ENCODE measurements at places on chromosomes 16 and 17.

- no peak for DNase-seq
These were observed 5.6 kb downstream of the CASKIN2 start for GRCh38 chr17:75509528-75510258.

GRCh38 chr16:4846503-4846900 is 586 bp downstream of the GLYR1 start:
- DNase-seq, result no peak

- no peak for DNase-seq
These were observed at the start of gene TRPV2 for GRCh38 chr17:16415031-16415924. Gene TRPV2, plus strand, starts transcription at chr17:16415571. Its CDS starts 2,098 bp downstream, at chr17:16417669.

DNA sequence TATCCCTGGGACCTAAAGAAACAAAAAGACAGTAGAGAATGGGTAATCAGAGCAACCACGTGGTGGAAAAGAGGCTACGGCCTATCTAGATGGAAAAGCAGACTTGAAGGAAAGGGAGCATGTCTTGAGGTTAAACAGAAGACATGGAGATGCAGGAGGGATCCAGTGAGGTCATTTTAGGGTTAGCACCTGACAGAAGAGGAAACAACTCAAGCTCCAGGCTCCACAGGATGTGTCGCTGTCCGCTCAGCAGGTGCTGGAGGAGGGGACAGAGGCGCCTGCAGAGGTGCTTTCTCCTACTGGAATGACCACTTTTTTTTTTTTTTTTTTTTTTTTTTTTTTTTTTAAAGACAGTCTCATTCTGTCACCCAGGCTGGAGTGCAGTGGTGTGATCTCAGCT is 47.5 kb upstream of the CLEC3A start:
- DNase-seq, result no peak

DNA sequence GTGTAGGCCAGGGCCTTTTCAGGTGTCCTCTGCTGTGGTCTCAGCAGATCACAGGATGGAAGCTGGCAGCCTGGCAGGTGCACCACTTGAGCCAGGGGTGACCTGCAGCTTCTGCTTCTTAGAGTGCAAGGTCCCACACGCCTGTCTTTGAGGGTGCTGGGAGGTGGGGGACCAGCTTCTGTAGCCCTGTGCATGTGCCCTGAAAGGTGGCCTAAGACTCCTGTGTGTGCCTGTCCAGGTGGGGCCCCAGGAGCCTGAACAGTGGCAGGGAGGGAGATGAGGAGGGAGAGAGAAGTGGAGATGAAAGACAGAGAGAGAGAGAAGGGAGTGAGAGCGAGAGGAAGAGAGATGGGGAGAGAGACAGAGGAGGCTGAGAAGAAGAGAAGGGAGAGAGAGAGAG is 46.2 kb downstream of the LGALS9 start:
- no peak for DNase-seq

DNA sequence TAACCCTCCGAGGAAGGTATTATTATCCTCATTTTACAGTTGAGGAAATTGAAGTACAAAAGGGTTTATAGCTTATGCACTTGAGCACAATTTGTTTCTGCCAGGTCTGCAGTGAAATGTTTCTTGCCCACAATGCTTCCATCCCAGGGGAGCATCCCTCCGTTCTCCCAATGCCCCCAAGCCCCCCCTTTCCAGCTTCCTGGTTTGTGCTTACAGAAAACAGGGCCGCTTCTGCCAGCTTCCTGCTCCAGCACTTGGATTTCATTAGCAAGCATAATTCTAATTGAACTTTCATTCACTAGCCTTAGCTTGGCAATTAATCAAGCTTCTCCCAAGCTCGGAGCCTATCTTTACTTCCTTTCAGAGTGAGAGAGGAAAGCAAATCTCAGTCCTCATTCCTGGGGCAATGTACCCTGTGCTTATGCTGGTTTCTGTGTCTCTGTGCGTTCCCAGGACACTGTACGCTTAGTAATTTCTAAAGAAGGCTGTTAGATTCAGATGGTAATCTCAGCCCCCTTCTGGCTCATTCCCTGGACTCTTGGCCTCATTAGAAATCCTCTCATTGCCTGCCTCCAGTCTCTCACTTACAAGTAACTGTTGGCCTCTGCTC is 141.6 kb downstream of the HS3ST2 start:
- no peak for DNase-seq

DNA sequence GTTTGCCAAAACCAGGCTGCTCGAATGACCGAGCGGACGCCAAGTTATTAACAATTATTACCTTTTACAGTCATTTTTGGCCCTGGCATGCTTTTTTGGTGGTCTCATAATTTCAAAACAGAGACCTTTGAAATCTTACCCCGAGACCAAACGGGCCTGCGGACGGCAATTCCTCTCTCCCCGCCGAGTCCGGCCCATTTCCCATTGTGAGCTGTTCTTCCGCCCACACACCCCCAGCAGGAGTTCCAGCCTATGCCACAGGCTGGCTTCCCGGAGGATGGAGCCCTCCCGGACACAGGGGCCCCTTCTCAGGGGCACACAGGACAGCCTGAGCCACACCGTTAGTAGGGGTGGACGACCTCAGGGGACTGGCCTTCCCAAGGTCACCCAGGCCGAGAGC is 130.7 kb downstream of the C16orf95 start:
- no peak for DNase-seq

DNA sequence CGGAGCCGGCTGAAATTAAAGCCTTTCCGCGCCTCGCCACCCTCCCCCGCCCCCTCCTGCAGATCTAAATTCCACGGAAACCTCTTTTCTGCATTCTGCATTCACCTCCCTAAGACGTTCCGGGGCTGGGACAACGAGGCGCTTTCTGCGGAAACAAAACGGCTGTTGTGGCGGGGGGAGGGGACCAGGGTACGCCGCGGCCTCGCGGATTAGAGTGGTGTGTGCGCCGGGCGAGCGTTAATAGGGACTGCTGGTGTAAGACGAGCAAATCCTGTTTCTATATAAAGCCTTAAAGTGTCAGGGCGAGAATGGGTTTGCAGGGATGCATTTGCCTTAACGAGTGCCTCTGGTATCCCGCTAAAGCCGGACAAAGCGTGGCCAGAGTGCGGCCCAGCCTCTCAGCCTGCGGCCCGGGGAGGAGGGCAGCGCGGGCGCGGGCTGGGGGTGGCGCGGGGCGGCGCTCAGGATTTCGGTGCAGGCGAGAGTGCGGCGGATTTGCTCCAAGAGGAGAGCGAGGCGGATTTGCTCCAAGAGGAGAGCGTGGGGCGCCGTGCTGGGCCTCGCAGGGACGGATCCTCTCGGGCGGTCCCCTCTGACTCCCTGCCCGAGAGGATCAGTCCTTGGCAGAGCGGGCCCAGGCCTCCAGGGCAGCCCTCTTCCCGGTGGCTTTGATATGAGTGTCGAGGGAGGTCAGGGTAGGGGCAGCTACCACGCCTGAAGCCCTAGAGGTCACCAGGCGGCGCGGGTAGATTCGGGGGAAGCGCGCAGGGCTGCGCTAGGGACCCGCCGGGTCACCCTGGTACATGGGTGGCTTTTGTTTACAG is 5.1 kb downstream of the BAHCC1 start:
- no peak for DNase-seq

GRCh38 chr16:79754501-79754900 is 154.0 kb upstream of the MAF start:
- DNase-seq, result no peak

GRCh38 chr17:76738468-76738850 is 540 bp downstream of the MFSD11 start:
- DNase-seq, result no peak

DNA sequence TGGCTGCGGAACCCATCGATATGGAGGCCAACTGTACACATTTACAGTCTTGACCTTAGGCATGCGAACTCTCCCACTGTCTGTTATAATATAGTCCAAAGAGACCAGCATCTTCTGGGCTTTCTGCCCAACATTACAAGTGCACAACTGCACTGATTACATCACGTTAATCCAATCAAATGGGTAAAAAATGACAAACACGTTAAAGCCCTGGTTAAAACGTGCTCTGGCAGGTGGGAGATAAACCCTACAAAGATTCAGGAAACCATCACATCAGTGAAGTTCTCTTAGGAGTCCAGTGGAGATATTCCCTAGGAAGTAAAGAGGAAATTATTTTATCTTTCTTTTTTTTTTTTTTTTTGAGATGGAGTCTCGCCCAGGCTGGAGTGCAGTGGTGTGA is 23.7 kb upstream of the XYLT2 start:
- no peak for DNase-seq

- no peak for DNase-seq
These were observed 612 bp downstream of the CISD3 start for GRCh38 chr17:38730526-38731379.

DNA sequence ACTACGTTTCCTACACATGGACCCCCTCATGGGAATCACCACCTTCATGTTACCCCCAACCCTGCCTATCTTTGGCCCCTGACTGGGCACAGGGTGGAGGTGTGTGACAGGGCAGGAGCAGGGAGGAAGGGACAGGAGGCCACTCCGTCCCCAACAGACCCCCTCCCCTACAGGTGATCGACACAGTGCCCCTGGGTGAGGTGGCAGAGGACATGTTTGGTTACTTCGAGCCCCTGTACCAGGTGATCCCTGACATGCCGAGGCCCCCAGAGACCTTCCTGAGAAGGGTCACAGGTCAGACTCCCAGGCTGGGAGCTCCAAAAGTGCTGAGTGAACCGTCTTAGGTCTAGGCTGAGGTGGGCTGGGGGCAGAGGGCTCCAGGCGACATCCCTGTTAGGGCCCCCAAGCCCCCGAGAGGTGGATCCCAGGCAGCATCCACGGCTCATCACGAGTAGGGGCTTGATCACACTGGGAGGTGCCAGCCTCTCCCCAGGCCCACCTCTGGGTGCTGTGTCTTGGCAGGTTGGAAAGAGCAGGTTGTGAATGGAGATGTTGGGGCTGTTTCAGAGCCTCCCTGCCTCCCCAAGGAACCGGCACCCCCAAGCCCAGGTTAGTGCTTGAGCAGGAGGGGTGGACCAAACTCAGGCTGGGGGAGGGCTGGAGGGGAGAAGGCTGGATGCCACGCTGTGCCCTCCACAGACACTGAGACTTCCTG is 1.5 kb downstream of the ACBD4 start:
- DNase-seq, result no peak
